Motor neuron (in vitro differentiated cells): ENCODE measurements at places on chromosomes 13 and 19.

DNA sequence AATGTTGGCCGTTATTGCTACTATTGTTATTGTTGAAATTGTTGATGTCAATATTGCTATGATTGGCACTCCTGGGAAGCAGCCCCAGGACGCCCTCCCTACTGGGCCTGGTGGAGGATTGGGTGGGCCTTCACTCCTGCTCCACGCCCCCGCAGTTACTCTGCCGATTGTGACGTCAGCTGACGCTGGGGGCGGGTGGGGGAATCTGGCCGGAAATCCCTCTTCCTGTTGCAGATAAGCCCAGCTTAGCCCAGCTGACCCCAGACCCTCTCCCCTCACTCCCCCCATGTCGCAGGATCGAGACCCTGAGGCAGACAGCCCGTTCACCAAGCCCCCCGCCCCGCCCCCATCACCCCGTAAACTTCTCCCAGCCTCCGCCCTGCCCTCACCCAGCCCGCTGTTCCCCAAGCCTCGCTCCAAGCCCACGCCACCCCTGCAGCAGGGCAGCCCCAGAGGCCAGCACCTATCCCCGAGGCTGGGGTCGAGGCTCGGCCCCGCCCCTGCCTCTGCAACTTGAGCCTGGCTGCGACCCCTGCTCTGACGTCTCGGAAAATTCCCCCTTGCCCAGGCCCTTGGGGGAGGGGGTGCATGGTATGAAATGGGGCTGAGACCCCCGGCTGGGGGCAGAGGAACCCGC is at the start of gene ETV2:
TSS of gene ETV2 (plus strand) at position 231 of the 637 bp plus-strand sequence. CDS start 716 bp downstream, outside the sequence.
- no peak for ATAC-seq

DNA sequence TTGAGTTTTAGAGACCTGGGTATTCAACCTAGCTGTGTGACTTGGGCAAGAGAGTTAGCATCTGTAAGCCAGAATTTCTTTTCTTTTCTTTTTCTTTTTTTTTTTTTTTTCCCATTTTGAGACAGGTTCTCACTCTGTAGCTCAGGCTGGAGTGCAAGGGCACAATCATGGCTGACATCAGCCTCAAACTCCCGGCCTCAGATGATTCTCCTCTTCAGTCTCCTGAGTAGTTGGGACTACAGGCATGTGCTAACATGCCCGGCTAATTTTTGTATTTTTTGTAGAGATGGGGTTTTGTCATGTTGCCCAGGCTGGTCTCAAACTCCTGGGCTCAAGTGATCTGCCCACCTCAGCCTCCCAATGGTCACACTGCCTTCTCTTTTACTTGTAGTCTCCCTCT is 33.0 kb downstream of the ZMYM2 start:
- ATAC-seq, result no peak

GRCh38 chr13:48194379-48194754 is 38.6 kb upstream of the ITM2B start:
- ATAC-seq, result no peak

GRCh38 chr19:3440082-3440481 is 40.2 kb downstream of the SMIM24 start:
- ATAC-seq, result no peak

DNA sequence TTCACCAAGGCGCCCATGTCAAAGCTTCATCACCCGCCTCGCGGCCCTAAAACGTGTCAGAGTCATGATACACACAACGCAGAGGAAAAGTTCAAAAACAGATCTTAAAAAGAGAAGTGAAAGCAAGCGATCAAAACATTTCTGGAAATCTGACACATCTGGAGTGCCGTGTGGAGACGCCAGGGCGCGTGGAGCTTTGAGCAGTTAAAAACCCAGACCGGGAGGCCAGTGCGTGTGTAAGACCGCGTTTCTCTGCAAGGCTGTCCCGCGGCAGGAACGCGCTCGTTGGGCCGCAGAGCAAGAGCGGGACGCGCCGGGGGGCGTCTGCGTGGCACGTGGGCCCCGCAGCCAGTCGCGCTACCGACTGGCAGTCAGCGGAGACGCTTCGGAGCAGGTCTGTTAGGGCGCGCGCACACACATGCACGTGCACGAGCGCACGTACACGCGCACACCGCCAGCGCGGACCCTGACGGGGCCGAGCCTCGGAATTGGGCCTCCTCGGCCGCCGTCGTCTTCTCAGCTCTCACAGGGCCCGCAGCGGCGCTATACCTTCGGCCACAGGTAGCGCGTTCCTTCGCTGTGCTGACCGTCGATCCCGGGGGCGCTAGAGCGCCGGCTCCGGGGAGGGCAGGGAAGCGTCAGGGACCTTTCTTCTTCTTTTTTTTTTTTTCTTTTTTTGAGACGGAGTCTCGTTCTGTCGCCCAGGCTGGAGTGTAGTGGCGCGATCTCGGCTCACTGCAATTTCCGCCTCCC is 35.8 kb downstream of the RNF6 start:
- ATAC-seq, result peak; percentile 70

- ATAC-seq, result no peak
These were observed 115.9 kb upstream of the PCDH20 start for GRCh38 chr13:61531383-61532065.
